ENCODE measurements at places on chromosomes 3 and 15. TPM values are rescaled to one million over a fixed set of nuclear protein-coding genes. Genes with fewer than 3 reads are reported as not detected.

Gene CTDSPL2
- 70.6 TPM for total RNA-seq

Gene ROBO1
- 61.6 TPM for total RNA-seq

Gene EFCAB12
- total RNA-seq = 0.54 TPM

Gene CMTM7
- 43.5 TPM for total RNA-seq

DNA sequence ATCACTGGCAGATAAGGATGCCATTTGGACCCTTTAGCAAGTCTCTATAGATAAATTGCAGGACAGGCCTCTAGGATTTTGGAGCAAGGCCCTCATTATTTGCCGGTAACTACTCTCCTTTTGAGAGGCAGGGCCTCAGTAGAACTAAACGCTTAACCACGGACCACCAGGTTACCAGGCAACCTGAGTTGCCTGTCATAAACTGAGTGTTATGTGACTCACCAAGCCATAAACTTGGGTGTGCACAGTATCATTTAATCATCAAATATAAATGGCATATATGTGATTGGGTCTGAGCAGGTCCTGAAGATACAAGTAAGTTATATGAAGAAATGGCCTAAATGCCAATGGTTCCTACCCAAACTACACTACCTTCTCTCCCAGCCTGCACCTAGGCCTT is 93.2 kb downstream of the BCHE start:
- no peaks in the 10 kb centered on the region for H3K4me1 ChIP-seq
- no peak for DNase-seq
- H3K36me3 ChIP-seq = no peaks in the 10 kb centered on the region
- no peak overlapping the region for H3K27ac ChIP-seq
- no peaks in the 10 kb centered on the region for H3K27me3 ChIP-seq

DNA sequence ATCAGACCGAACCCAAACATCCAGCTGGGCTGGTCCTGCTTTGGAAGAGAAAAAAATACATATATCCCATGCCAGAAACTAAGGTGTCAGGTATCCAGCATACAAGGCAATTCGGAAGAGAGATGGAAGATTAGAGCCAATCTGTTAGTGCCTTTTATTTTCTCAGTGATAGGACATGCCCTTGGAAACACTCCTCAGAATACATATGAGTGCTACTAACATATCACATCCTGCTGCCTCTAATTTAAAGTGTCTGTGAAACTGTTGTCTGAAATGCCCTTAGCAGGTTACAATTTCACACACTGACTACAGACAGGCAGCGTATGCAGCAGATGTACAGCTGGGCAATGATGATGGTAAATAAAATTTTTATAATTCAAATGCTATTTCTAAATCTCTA is 78.9 kb downstream of the RBPMS2 start:
- no peaks in the 10 kb centered on the region for H3K27me3 ChIP-seq
- H3K36me3 ChIP-seq = peaks cover 4% of the 10 kb centered on the region
- H3K4me1 ChIP-seq = peaks cover 41% of the 10 kb centered on the region
- H3K4me3 ChIP-seq = no peak overlapping the region
- DNase-seq = no peak
- H3K27ac ChIP-seq = no peak overlapping the region

- peaks cover 46% of the 10 kb centered on the region for H3K4me1 ChIP-seq
- no peak overlapping the region for H3K4me3 ChIP-seq
- peak overlapping the region; percentile 74 for H3K27ac ChIP-seq
- DNase-seq = no peak
- no peaks in the 10 kb centered on the region for H3K36me3 ChIP-seq
- no peaks in the 10 kb centered on the region for H3K27me3 ChIP-seq
These were observed 119.3 kb downstream of the P3H2 start for GRCh38 chr3:190001426-190001825.

- H3K27ac ChIP-seq = no peak overlapping the region
- H3K27me3 ChIP-seq = no peaks in the 10 kb centered on the region
- H3K4me1 ChIP-seq = no peaks in the 10 kb centered on the region
- no peak overlapping the region for H3K4me3 ChIP-seq
- no peak for DNase-seq
These were observed 616.9 kb downstream of the ZIC1 start for GRCh38 chr3:148026009-148026588.

GRCh38 chr15:74978503-74978902 is 16.9 kb upstream of the SCAMP5 start:
- H3K27me3 ChIP-seq = no peaks in the 10 kb centered on the region
- DNase-seq = no peak
- no peak overlapping the region for H3K4me3 ChIP-seq

GRCh38 chr15:75961331-75961730 is 50.9 kb downstream of the NRG4 start:
- H3K4me1 ChIP-seq = peaks cover 7% of the 10 kb centered on the region
- no peak overlapping the region for H3K27ac ChIP-seq
- DNase-seq = no peak
- H3K27me3 ChIP-seq = peaks cover 3% of the 10 kb centered on the region
